ENCODE measurements at places on chromosomes 5 and 9.
A peak's percentile ranks its signal among the peaks of the same experiment; 100 is the strongest.

GRCh38 chr9:74846766-74847165 lies 41.0 kb downstream of the TRPM6 start:
- no peak for DNase-seq

- no peak for DNase-seq
Measured at GRCh38 chr9:37096628-37097027, 23.7 kb upstream of the ZCCHC7 start.

- peak; percentile 37 for DNase-seq
Measured at GRCh38 chr5:107875833-107876232, 205.1 kb upstream of the EFNA5 start.

- DNase-seq: no peak
Measured at GRCh38 chr9:34157898-34158297, 20.9 kb upstream of the UBAP1 start.

GRCh38 chr9:84903963-84904362 lies 234.4 kb downstream of the NTRK2 start:
- DNase-seq: no peak

- DNase-seq: no peak
Measured at GRCh38 chr9:13735181-13735580, 455.7 kb upstream of the MPDZ start.

DNA sequence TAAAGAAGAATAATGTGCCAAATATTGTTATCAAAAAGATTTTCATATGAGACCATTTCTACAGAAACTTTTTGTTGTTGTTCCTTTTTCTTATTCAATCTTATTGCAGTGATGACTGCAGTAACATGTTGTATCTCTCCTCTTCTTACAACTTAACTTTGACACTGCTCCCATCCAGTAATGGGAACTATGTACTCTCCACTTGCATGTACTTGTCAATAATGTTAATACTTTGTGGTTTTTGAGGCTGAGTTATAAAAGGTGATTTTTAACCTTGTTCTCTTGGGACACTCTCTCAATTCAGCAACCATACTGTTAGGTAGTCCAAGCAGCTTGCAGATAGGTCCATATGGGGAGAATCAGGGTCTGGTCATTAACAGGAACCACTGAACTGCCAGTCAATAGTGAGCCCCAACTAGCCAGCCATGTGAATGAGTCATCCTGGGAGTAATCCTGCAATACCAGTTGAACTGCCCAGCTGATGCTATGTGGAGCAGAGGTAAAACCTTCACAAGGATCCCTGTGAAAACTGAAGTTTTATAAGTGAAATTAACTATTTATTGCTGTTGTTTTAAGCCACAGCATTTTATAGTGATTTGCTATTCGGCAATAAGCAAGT lies 199.6 kb upstream of the DAB2 start:
- DNase-seq: no peak

DNA sequence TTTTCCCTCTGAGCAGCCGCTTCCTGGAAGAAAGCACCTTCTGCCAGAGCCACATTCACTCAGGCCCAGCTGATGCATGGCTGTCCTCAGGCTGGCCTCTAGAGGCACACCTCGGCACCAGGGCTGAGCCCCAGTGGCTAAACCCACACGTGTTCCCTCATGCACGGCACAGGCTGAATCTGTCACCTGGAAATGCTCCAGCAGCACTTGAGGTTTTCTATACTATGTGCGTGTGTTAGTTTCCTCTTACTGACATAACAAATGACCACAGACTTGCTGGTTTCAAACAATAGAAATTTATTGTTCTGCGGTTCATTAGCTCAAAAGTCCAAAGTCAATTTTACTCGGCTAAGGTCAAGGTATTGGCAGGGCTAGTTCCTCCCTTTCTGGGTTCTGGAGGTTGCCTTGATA lies 141.4 kb downstream of the LRRC70 start:
- peak; percentile 61 for DNase-seq

DNA sequence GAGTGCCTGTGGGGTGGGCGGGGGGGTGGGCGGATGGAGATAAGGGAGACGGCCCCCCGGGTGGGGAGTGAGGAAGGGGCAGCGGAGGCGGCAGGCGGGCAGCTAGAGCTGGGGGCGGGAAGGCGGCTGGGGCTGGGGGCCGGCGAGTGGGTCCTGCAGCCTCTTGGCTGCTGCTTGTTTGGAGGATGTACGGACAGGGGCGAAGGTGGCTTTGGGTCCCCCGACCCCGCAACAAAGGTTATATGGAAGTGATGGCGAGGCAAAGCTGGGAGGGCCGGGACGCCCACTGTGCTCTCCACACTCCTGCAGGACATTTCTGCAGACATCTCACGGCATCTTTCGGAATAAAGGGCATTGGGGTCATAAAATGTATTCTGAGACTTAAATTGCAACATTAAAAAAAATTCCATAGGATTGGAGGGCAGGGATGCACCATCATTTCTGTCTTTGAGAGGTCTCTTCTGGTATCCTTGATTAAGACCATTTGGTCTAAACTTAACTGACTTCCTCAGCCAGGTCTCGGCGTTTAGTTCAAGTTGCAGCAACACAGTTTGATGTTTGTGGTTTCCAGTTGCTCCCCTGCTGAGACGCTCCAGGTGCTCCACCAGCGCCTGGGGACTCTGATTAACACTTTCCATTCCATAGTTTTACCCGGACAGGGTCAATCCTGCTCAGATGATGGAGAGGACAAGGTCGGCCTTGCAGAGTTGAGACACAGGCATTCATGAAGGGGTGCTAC lies 101.6 kb upstream of the SSBP2 start:
- DNase-seq: peak; percentile 34

- DNase-seq: no peak
Measured at GRCh38 chr5:113380807-113381326, 53.9 kb downstream of the TSSK1B start.

Data from glutamatergic neuron (in vitro differentiated cells).